Activated T-helper 2 cell treated with anti-CD3 and anti-CD28 coated beads, Interferon-gamma antibody, Interleukin-2, Interleukin-4, amounts not matched to agents 10 μg/mL and 5 μg/mL and 100 μg/mL, durations not matched to agents 14 hours and 24 hours and 36 hours (primary cell): ENCODE measurements at places on chromosomes 5 and 9. TPM values are rescaled to one million over a fixed set of nuclear protein-coding genes. Genes with fewer than 3 reads are reported as not detected.

- peaks cover 4% of the 10 kb centered on the region for H3K4me1 ChIP-seq
- H3K27ac ChIP-seq: no peak overlapping the region
- H3K4me3 ChIP-seq: no peak overlapping the region
- H3K27me3 ChIP-seq: no peaks in the 10 kb centered on the region
- H3K36me3 ChIP-seq: peaks cover 8% of the 10 kb centered on the region
Measured at GRCh38 chr5:109750463-109750862, 60.7 kb downstream of the MAN2A1 start.

- H3K27ac ChIP-seq: no peak overlapping the region
- no peak for DNase-seq
- H3K4me1 ChIP-seq: no peaks in the 10 kb centered on the region
- H3K27me3 ChIP-seq: peaks cover 36% of the 10 kb centered on the region
- H3K36me3 ChIP-seq: no peaks in the 10 kb centered on the region
Measured at GRCh38 chr5:6578676-6579343, 54.0 kb downstream of the NSUN2 start.

DNA sequence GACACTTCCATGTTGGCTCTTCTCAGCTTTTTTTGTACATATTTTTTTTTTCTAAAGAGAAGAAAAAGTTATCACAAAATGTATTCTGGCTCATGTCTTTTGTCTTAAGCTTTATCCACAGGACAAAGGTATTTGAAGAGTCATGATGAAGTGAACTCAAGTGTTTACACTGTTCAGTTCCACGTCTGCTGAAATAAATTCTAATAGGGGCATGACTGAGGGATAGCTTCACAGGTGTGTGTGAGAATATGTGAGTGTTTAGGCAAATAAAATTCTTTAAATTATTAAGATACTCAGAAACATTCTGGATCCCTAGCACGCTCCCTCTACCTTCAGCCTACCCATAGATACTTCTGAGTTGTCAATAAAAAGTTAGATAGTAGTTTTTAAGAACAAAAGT lies 59.8 kb downstream of the BAAT start:
- no peak for DNase-seq
- peaks cover 2% of the 10 kb centered on the region for H3K27me3 ChIP-seq
- no peaks in the 10 kb centered on the region for H3K36me3 ChIP-seq
- no peak overlapping the region for H3K4me3 ChIP-seq

GRCh38 chr9:75532233-75533050 lies 358.0 kb upstream of the PCSK5 start:
- H3K27ac ChIP-seq: no peak overlapping the region
- no peaks in the 10 kb centered on the region for H3K27me3 ChIP-seq
- H3K4me1 ChIP-seq: no peaks in the 10 kb centered on the region
- H3K36me3 ChIP-seq: no peaks in the 10 kb centered on the region

GRCh38 chr9:81473206-81473605 lies 216.1 kb downstream of the TLE1 start:
- DNase-seq: no peak
- H3K27me3 ChIP-seq: no peaks in the 10 kb centered on the region
- H3K27ac ChIP-seq: no peak overlapping the region
- no peak overlapping the region for H3K4me3 ChIP-seq

DNA sequence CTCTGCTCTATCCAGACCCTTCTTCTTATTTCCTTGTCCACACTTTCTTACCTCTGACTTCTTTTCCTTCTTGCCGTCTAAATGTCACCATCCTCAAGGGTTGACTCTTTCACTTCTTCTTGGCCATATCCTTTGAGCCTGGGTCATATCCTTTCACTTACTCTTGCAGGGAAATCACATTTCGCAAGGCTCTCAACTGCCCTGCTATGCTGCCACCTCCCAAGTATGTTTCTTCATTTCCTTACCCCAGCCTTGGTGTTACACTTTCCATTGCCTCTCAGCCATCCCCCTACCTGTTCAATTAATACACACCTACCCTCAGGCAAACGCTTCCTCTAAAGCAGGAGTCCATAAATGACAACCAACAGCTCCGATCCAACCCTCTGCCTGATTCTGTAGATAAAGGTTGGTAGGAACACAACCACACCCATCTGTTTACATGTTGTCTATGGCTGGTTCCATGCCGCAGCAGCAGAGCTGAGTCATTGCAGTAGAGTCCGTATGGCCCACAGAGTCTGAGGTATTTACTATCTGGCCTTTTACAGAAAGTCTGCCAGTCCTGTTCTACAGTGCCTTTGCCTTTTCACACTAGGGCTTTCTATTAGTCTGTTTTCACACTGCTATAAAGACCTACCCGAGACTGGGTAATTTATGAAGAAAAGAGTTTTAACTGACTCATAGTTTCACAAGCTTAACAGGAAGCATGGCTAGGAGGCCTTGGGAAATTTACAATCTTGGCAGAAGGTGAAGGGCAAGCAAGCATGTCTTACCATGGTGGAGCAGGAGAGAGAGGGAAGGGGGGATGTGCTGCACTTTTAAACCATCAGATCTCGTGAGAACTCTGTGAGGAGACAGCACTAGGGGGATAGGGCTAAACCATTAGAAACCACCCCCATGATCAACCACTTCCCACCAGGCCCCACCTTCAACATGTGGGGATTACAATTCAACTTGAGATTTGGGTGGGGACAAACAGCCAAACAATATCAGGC lies 97.9 kb downstream of the SV2C start:
- H3K4me3 ChIP-seq: no peak overlapping the region
- H3K27ac ChIP-seq: no peak overlapping the region
- DNase-seq: no peak
- H3K27me3 ChIP-seq: no peaks in the 10 kb centered on the region
- peaks cover 8% of the 10 kb centered on the region for H3K4me1 ChIP-seq

SARDH gene
- 1.1 and 1.6 TPM in 2 replicates for total RNA-seq

PRR7 gene
- total RNA-seq: 12.1 and 13.0 TPM in 2 replicates

GPR21 gene
- total RNA-seq: 0.59 and 1.0 TPM in 2 replicates

DCTN4 gene
- total RNA-seq: 40.9 and 44.7 TPM in 2 replicates

BARHL1 gene
- total RNA-seq: not detected in 2 replicates
